ENCODE measurements at places on chromosomes 2 and 18.

DNA sequence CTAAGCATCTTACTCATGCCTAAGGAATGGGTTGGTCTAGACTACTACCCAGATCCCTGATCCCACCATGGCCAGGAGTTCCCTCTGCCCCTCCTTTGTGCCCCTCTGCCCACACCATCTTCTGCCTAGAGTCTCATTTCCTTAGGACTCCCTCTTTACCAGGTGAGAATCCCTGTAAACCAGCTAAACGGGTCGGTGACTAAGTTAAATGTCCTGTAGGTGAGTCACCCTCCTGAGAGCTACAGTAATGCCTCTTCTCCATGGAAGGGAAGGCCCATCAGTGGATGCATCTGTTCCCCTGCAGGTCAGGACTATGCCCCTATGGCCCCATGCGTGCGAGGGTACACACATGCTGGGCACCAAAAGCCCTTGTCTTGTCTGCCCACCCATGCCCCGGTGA, 25.4 kb downstream of the PTGR3 start:
- no peak for DNase-seq

- no peak for DNase-seq
Measured at GRCh38 chr2:3572620-3573019, 2.4 kb upstream of the RPS7 start.

DNA sequence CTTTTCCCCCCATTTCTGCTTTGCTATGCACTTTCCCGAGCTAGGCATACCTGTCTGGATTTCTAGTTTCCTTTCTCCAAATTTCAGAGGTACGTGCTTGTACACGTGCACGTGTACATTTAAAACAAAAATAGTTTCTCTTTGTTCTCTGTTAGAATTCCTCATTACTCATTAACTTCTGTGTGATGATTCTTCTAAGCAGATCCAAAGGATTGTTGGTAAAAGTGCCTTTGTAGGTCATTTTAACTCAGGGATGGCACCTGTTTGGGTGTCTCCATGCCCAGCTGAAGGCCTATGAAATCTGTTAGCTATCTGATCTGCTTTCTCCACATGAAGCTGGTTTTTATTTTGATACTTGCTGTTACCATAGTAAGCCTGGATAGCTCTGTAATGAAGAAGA, 264.3 kb downstream of the LPIN1 start:
- no peak for DNase-seq

DNA sequence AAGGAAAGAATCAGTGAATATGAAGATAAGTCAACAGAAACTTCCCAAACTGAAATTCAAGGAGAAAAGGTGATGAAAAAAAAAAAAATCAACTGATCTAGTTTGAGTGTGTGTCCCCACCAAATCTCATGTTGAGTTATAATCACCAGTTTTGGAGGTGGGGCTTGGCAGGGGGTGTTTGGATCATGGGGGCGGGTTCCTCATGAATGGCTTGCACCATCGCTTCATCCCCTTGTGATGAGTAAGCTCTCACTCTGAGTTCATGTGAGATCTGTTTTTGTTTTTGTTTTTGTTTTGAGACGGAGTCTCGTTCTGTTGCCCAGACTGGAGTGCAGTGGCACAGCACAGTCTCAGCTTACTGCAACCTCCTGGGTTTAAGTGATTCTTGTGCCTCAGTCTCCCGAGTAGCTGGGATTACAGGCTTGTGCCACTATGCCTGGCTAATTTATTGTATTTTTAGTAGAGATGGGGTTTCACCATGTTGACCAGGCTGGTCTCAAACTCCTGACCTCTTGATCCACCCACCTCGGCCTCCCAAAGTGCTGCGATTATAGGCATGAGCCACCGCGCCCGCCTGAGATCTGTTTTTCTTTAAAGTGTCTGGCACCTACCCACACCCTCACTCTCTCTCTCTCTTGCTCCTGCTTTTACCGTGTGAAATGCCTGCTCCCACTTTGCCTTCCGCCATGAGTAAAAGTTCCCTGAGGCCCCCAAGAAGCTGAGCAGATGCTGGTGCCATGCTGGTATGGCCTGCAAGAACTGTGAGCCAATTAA, 4.0 kb upstream of the SLC66A2 start:
- DNase-seq = no peak

- peak; percentile 77 for DNase-seq
Measured at GRCh38 chr2:222860740-222861410, at the start of gene ACSL3. ACSL3 (plus strand) TSS chr2:222861036; CDS start chr2:222908773, 47,737 bp downstream.

DNA sequence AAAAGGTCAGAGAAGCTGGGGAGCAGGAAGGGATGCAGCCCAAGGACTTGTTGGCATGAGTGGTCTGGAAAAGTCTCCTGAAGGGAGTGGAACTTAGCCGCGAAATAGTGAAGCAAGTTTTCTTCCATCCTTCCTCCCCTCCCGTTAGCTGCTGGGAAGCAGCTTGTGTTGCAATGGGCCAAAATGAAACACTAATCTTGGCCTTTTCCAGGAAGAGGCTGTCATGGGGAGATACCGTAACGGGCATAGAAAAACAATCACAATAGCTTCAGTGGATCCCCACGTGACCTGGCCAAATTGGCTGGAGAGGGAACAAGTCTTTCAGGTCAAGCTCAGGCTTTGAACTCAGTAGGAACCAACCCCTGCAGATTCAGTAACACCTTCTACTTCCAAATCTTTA, 49.3 kb downstream of the SEMA4F start:
- DNase-seq = no peak

DNA sequence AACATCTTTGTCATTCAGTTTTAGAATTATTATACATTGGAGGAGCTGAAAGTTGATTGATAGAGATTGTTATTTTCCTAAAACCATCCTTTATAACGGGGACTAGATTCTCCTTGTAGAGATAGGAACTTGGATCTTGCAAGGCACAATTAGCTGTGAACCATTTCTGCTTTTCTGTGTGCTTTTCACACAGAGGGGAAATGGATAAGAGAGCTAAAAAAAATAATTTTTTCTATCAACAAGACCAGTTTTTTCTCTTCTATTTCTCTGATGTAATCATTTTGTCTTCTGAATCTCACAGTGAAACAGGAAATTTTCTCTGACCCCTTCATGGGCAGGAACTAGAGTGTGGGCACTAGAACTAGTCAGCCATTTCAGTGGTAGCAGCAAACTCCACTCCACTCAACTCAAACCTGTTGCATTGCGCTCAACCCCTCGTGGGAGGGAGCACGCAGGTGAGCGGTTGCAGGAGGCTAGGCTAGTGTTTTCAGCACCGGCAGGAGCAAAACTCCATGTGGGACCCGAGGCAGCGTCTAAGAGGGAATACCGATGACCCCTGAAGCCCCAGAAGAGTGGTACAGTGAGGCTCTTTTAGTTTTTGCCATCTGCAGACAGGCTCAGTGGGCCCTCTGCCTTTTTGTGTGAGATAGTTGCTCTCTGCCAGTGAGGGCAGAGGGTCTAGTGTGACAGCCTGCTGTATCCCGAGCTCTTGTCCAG, 24.0 kb upstream of the SLC39A10 start:
- DNase-seq = no peak

GRCh38 chr18:58004317-58004716, 39.7 kb upstream of the NEDD4L start:
- no peak for DNase-seq

- DNase-seq = no peak
Measured at GRCh38 chr2:161947406-161947805, 126.6 kb downstream of the DPP4 start.

DNA sequence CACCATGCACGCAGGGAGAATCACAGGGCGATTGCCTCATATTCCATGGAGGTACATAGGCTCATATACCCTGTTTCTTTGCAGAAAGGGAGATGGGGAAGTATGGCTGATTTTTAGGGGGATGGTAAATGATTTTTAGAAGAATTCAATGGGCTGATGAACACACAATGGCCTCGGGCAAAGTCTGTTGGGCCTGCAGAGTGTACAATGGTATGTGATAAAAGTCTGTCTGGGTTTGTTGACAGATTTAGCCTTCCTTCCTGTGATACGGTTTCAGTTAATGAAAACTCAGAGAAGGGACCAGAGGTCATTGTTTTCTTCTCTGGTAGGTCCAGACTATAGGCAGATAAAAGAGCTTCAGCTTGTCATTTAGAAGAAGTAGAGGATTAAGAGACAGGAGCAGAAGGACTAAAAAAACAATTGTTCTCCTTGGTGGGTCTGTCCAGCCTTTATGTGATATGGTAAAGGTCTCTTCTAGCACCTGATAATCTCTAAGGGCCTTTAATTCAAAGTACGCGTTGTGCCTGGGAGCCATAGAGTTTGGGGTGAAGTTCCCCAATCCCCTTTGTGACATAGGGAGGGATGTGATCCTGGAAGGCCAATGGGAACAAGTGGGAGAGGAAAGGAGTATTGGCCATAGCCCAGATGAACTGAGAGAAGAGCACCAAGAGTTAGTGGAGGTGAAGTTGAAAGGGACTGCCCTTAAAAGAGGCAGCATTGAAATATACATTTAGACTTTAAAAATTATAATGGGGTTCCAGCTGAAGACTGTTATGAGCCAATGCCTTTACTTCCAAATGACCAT, 107.5 kb upstream of the SERPINE2 start:
- DNase-seq = no peak

DNA sequence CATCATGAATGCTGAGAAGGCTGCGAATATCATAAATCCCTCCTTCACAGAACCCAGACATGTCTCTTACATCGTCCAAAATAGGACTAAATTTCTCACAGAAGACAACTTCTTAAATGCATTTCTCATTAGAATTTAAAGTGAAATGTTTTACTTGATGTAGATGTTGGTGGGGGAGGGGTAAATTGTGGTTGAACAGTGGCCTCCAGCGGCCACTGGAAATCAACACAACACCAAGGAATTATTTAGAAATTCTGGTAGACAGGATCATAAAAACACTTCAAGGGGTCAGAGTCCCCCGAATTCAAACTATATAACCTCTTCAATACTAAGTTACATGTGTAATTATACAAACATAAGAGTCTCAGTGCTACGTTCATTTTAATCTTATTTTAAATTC, 135.9 kb downstream of the ABCA12 start:
- DNase-seq = no peak

DNA sequence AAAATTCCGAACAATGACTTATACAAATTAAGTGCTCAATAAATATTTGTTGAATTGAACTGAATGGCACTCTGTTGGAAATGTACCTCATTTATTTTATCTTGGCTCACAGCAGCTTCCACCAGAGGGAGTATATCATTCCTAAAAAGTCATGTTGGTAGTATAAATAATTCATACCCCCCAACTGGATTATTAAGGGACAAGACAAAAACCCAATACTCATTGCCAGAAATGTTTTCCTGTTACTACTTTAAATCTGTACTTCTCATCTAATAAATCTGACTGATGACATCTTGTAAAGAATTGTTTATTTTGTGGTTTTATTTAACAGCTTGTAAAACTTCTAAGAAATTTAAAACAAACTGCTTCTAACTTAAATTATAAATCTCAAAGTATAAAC, 163.9 kb downstream of the CDH2 start:
- DNase-seq = no peak

- DNase-seq = no peak
Measured at GRCh38 chr2:112614201-112614840, 29.9 kb downstream of the CHCHD5 start.

DNA sequence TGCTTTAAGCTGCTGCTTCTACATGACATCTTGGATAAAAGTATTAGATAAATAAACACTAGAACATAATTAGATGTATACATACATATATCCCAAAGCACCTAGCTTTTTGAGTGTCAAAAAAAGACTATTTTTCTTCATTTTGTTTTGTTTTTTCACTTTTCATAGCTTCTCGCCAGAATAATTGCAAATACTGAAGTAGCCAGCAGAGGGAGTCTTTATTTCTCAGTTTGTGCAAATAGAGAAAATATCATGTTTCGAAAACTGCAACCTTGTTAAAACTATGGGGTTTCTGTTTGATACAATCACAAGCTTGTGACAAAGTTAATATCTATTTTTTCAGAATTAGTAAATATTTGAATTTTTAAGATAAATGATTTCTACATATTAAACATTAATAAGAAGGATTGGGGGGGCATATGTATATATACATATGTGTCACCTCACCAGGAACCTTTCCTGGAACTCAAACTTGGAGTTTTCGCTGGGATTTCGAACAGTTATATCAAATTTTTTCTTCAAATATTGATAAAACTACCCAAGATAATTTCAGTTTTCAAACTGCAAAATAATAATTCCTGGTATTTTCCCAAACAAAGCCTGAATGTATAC, 61.0 kb downstream of the GRB14 start:
- DNase-seq = no peak

- DNase-seq = no peak
Measured at GRCh38 chr2:18378020-18378653, 182.3 kb downstream of the RDH14 start.

- no peak for DNase-seq
Measured at GRCh38 chr2:1991126-1991525, 246.8 kb upstream of the PXDN start.

DNA sequence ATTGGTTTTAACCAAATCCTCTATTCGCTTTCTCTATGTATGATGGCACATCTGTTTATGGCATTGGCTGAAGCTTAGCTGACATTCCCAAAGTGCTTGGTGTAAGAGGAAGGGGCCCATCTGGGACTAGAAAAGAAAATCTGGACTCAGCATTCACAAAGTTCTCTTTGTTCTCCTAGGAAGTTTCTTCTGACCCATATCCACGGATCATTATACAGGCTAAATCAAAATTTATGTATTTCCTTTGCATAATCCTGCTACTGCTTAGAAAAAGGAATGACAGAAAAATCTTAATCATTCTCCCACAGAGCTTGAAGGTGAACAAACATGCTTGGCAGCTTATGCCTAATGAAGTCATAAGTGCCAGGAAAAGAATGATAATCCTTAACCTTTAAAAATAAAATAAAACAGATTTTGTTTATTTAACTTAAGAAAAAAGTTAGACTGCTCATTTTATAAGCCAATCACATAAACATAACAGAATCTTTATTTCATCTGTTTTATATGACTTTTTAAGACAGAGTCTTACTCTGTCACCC, 88.4 kb downstream of the NYAP2 start:
- DNase-seq = no peak

DNA sequence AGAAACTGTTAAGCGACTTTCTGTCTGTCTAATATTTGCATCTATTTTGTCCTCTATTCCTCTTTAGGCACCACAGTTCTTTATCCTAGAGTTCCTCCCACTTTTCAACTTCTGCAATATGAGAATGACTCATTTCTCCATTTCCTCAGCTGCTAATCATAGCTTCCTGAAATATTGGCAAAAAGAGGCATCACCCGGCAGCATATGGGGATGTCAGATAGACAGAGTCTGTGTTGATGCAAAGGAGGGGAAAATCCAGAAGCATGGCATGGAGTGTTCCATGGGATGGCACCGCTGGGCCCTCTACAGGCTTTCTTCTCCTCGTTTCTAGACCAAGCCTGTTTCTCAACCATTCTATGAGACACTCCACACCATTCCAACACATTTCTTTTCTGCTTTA, 93.4 kb downstream of the DOCK10 start:
- no peak for DNase-seq

- no peak for DNase-seq
Measured at GRCh38 chr2:85175369-85176299, 42.4 kb downstream of the TCF7L1 start.

GRCh38 chr2:235378944-235379343, 114.9 kb upstream of the AGAP1 start:
- DNase-seq = no peak

Measured in T-helper 2 cell (primary cell).